Retina (tissue), 1 donor: ENCODE measurements at places on chromosomes 13 and 19.

DNA sequence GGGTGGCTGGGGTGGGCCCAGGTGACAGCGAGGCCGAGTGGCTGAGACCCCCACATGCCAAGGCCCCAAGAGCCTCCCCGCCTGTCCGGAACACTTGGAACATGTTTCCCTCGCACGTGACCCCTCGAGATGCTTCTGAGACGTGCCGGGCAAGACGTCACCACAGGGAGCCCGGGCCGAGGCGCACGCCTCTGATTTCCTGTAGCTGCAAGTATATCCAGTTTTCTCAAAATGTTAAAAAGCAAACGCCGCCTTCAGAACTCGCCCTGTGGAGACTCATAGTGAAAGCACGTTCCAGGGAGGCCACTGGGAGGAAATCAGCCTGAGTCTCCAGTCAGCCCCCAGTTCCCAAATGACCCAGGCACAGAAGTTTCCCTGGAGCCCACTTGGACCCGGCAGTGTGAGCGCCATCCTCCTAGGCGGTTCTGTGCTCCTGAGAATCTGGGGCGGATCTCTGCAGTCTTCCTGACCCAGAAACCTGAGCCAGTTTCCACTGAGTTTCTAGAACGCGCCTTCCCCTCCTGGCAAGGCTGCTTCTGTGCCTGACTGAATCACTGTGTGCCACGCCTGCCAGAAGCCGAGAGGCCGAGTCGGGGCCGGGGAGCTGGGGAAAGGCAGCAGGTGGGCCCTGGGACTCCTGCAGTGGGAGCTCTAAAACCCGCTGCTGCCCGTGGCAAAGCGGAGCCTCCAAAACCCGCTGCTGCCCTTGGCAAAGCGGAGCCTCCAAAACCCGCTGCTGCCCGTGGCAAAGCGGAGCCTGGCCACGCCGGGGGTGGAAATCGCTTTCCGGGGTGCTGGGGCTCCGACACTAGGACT lies 179.3 kb downstream of the KDM4B start:
- DNase-seq, result no peak

DNA sequence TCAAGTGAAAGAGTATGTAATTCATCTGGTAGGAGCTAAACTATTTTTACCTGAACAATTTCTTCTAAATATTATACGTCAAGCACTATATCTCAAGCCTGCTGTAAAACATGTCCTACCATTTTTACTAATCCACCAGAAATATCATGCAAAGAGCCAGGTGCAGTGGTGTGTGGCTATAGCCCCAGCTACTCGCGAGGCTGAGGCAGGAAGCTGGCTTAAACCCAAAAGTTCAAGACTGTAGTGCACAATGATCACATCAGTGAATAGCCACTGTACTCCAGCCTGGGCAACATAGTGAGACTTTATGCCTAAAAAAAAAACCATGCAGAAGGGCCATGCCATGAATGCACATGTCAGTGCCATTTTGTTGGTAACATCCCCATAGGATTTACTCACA lies 20.7 kb upstream of the CLN5 start:
- DNase-seq, result no peak

DNA sequence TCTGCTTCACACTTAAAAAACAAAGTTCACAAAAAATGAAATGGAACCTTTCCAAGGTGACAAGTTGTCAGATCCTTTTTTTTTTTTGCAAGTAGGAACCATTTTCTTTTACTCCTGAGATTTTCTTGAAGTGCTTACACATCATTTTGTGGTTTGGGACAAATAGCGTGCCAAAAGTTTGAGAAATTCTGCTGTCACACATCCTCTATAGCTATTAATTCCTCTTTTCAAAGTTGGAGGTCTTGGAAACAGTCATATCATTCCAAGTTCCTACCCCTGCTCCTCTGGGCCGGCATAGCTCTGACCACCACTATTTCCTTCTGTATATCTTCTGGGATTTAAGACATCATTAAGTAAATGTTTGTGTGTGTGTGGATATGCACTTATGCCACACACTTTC lies 421.6 kb upstream of the SLC10A2 start:
- no peak for DNase-seq

DNA sequence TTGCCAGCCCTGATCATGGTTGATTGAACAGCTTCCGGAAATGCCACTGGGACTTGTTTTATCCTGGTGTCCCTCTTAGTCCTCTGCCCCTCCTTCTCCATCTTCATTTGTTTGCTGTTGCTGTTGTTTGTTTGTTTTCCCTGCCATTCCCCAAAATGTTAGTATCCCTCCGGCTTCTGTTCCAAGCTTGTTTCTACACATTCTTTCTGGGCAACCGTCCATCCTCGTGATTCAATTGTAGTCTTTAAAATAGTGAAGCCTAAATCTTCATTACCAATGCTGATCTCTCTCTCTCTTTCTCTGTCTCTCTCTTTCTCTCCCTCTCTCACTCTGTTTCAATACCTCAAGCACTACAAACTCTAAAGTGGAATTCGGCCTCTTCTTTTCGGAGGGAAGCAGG lies 649.3 kb upstream of the ARGLU1 start:
- no peak for DNase-seq

DNA sequence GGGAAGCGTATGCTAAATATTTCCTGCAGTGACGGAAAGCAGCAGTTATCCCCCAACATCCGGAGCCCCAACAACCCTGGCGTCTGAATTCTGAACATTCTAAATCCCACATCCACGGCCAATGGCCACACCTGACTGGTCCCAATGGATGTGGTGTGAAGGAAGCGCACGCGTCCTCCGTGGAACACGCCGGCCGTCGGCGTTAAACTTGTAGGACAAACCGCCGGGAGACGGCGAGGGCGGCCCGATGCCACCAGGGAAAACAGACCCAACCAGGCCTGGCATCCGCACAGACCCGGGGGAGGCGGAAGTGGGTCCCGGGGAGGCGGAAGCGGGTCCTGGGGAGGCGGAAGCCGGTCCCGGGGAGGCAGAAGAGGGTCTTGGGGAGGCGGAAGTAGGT lies 3.2 kb downstream of the SHC2 start:
- DNase-seq, result no peak

DNA sequence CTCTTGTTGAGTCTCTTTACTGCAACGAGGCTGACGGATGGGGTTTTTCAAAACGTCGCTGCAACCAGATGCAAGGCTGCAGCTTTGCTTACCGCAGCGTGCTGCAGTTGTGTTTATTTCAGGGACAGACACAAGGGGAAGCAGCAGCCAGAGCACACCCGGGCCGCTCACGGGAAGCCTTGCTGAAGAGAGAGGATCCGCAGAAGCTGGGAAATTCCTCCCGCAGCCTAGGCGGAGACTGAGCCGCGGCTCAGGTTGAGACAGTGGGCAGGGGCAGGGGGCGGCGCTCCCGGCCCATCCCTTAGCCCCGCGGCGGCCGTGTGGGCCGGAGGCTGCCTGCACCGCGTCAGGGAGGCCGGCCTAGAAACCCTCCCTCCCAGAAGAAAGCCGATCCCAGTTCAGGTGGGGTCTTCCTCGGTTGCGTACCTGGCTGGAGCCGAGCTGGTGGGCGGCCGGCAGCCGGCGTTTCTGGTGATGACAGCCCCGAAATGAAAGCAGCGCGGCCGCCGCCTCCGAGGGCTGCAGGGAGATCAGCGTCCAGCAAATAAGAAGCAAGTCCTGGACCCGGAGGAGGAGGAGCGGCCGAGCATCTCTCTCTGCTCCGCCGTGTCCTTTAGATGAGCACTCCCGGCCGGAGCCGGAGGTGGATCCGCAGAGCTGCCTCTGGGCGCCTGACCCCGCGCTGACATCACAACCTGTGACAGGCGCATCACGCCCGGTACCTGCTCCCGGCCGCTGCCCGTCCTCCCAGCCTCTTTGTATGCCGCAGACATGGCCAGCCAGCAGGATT lies at the start of gene FRY:
Gene FRY, plus strand, starts transcription at position 750 of the 790 bp plus-strand sequence. Its CDS starts 22 bp downstream, at position 772.
- peak; percentile 93 for DNase-seq

DNA sequence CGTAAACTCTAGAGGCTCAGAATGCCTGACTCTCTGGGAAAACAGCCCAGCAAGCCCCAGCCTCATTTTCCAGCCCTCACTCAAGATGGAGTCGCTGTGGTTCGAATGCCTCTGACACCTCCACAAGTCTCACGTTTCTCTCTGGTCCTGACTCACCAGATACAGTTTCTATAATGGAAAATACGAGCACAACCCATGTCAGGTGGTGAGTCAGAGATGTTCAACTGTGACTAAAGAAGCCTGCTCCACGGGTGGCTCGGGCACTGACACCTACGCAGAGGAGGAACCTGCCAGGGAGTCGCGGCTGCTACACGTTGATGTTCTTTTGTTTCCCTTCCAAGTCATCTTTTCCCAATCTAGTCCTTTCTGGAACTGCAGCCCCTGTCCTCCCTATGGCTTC lies 87.1 kb upstream of the STK24 start:
- no peak for DNase-seq

GRCh38 chr19:33464010-33464732 lies 57.4 kb downstream of the PEPD start:
- no peak for DNase-seq

DNA sequence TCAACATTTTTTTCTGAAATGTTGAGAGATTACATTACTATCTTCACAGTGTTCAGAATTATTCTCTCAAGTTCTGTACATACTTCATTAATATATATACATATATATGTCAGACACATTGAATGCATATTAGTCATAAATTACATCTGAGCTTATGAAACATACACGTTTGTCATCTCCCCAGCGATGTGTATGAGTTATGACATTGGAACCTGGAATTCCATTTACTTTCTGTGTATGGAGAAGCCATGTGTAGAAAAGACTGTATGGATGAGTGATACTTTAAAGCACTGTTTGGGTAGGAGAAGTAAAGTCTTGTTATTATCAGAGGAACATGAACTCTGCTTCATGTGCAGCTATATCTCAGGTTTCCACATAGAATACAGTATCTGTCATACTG lies 167.2 kb downstream of the FGF14 start:
- no peak for DNase-seq

- peak; percentile 69 for DNase-seq
Observed at GRCh38 chr19:10390652-10391286, 10.4 kb upstream of the TYK2 start.

GRCh38 chr13:32117001-32117400 lies 85.4 kb downstream of the FRY start:
- DNase-seq, result no peak

- DNase-seq, result no peak
Observed at GRCh38 chr13:102441085-102441484, 39.2 kb upstream of the FGF14 start.

GRCh38 chr19:3196064-3196932 lies 10.6 kb downstream of the NCLN start:
- DNase-seq, result no peak

DNA sequence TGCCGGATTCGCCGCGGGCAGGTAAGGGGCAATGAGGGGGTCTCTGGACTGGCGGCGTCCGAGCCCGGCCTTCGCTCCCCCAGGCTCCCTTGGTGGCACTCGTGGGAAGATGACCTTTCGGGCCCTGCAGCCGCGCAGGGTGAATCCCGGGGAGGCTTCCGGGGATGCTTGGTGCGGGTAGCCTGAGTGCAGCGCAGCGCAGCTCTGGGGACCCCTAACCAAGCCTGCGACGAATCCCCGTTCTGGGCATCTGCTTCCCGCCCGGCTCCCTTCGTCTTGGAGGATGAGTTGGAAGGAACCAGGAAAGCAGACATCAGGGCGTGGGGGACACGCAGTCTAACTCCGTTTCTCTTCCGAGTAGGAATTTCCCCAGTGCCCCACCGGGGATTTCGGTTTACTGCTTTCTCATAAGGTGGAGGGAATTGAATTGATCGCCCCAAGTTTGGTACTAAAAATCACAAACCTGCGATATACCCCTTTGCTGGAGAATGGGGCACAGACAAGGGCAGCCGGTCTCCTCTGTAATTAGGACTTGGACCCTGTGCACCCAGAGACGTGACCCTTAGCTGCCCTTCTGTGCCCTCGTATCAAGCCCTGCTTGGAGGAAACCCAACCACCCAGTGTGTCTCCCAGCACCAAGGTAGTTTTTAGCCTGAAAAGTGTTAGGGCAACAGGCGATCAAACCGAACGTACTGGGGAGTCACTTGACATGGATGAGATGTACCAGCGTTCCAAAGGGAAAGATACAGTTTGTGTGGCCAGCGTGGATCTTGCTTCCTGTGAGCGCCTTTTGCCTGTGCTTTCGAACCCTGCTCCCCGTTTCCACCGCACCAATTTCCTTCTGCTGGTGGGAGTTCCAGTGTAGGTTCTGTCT lies 1.0 kb downstream of the GPC5 start:
- no peak for DNase-seq

GRCh38 chr13:92745258-92745657 lies 481.3 kb upstream of the GPC6 start:
- DNase-seq, result no peak

DNA sequence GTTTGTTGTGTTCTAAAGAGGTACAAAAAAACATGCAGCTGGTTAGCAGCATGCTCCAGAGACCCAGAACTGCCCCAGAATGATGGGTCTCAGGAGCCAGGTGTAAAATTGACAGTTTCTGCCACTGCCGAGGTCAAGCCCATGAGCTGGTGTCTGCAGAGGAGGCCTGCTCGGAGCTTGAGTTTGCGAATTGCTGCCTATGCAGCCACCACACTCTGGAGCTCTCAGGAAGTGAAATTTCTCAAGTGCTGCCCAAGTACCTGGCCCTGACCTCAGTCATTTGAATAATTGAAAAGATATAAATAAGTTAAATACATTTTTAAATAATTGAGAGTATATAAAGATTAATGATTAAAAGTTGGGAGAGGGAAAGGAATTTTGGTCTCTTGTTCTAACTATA lies 66.4 kb downstream of the ZAR1L start:
- DNase-seq, result no peak

GRCh38 chr19:7699417-7700401 lies 2.2 kb downstream of the FCER2 start:
- DNase-seq, result no peak

DNA sequence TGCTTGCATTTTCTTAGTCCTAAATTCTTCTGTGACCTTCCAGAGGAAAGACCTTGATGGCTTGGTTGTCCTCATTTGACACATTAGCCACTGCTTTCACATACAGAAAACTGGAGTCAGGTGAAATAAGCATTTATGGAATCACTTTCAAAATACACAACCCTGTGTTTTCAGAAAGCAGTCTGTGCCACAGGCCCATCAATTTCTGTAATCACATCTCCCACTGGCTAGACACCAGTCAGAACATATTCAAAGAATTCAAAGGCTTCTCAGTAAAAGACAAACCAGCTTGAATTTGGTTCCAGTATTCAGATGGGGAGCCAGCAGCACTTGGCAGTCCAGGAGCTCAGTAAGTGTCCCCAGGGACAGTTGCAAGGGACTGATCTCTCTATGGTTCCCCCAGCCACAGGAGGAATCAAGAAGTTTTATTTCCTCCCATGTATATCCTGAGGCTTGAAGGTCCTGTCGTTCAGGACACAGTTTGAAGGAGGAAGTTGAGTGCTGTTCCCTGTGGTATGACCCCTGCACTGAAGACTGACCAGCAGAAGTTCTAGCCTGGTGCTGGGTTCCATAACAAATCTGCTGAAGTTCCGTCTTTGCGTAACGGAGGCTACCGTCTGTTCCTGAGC lies 214.3 kb downstream of the FOXO1 start:
- DNase-seq, result no peak

- no peak for DNase-seq
Observed at GRCh38 chr13:27054760-27055159, 116.9 kb downstream of the USP12 start.

GRCh38 chr13:71863254-71863865 lies 3.6 kb downstream of the DACH1 start:
- DNase-seq, result no peak

GRCh38 chr13:74246487-74246886 lies 112.3 kb upstream of the KLF12 start:
- DNase-seq, result peak; percentile 32
